ENCODE measurements at places on chromosomes 7 and 10.
A peak's percentile ranks its signal among the peaks of the same experiment; 100 is the strongest.

DNA sequence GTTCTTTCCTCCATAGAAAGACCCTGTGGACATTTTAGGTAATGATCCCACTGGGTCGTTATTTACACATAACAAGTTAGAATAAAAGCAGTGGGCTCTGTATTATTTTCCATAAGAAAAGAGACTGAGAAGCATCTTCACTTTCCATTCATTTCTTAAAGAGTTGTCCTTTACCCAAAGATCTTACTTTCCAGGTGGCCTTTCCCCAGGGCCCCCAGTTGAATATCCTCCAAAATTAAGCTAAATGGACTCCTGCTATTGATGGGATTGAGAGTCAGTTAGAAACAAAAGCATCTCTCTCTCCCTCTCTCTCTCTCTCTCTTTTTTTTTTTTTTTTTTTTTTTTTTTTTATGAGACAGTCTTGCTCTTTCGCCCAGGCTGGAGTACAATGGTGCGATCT is 224.8 kb downstream of the KIAA1217 start:
- no peak for DNase-seq

GRCh38 chr10:93152136-93152535 is 78.4 kb downstream of the CYP26A1 start:
- peak; percentile 84 for DNase-seq

GRCh38 chr7:67346876-67347275 is 350.2 kb downstream of the TYW1 start:
- DNase-seq = no peak

GRCh38 chr10:31961277-31962074 is 32.8 kb upstream of the ARHGAP12 start:
- peak; percentile 72 for DNase-seq

GRCh38 chr7:46603296-46603752 is 682.3 kb upstream of the IGFBP3 start:
- DNase-seq = no peak

DNA sequence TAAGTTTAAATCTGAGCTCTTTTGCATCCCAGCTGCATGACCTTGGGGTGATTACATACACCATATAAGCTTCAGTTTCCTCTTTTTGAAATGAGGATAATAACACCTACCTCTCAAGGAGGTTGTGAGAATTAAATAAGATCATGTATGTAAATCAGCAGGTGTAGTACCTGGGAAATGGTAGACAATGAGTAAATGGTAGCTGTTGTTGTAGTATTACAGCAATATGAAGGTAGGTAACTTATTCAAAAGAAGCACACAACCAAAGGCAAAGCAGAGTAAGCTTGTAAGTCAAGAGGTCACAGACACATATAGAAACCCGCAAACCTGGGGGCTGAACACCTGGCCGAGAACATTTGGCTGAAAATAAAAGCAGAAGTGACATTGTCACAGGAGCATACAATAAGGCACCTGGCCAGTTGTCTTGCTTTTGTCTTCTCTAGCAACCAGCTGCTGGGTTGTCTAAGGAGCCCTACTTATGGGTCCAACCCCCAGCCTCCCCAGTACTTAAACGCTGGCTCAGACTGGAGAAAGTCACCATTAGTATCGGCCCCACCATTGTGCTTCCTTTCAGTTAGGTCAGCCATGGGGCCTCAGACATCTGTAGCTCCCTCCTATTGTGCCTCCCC is 203.6 kb upstream of the MKLN1 start:
- DNase-seq = no peak

DNA sequence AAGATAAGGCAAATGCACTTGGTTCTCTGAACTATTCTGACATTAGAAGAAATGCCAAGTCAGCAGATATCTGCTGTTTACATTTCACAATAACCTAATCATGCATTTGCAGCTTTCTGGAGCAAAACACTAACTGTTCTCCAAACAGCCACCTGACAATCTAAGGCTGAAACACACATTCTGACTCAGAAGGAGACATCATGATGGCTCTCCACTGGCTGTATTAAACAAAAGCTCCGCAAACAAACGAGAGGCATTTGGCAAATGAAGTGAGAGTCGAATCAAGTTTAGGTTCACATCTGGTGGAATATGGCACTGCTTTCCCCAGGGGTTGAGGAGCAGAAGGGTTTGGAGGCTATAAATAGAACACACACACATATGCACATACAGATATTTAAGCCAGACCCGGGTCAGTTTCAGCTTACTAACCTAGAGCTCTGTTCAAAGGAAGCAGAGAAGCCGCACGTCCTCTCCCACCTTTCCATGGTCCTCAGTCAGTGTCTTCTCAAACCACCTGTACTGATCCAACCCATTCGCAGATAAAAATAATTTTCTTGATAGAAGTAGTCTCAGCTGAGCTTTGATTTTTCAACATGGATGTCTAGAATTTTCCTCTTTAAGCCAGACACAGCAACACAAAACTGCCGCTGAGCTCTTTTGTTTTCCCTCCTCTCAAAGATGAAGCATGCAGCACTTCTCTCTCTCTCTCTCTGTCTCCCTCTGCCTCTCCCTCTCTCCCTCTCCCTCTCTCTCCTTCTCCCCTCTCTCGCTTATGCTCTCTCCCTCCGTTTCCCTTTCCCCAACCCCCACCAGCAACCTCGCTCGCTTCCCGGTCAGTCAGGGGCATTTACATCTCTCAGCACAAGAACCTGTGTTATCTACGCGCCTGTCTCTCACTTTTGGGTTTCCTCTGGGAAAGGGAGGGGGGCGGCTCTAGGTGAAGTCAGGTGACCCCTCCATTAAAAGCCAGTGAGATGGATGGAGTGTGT is 682.8 kb downstream of the MAGI2 start:
- peak; percentile 23 for DNase-seq

- DNase-seq = peak; percentile 66
These were observed 63.4 kb upstream of the DNAJB6 start for GRCh38 chr7:157273208-157274093.

DNA sequence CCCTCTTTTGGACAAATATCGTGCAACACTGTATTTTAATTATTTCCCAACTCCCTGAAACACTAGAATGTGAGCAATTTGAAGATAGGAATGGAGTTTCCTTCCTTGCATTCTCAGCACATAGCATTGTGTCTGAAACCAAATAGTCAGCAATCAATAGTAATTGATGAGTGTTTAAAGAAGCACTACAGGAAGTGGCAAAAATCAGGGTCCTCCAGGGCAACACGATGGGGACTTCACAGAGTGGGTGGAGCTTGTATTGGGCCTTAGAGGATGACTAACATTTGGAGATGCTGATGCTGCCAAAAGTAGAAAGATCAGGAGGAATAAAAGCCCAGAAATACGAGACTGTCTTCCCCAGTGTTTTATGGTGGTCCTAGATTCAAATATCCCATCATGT is 94.9 kb downstream of the NPSR1 start:
- DNase-seq = no peak

- peak; percentile 91 for DNase-seq
These were observed 678.2 kb downstream of the GRM8 start for GRCh38 chr7:126574276-126575250.

- DNase-seq = no peak
These were observed 930.6 kb upstream of the ZNF722 start for GRCh38 chr7:63067897-63068585.

- no peak for DNase-seq
These were observed 1040.0 kb downstream of the SORCS3 start for GRCh38 chr10:105681051-105681450.

DNA sequence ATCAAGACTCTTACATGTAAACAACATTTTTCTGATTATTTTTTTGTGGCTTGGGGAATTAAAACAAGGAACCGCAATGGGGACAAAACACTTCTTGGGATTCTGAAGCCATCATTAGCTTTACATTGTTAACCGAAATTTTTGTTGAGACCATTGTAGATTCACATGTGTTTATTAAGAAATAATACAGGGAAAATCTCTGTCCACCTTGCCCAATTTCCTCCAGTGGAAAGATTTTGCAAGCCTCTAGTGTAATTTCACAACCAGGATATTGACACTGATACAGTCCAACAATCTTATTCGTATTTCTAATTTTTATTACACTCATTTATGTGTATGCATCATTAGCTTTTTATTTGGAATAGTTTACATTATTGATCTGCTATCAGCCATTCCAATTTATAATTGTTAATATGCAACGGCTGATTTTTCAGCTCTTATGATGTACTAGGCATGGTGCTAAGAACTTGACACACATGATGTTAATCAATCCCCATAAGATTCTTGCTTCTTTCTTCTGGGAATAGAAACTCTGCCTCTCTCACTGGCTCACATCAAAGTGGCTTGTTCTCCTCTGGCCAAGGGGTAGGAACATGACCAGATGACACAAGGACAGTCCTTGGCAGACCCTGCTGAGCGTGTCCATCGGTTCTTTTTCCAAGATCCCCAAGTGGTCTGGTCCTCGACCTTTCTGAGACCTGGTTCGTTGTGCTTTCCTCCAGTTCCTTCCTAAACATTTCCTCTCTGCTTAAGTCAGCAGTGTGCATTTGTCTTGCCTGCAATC is 137.6 kb downstream of the ADAM12 start:
- no peak for DNase-seq

DNA sequence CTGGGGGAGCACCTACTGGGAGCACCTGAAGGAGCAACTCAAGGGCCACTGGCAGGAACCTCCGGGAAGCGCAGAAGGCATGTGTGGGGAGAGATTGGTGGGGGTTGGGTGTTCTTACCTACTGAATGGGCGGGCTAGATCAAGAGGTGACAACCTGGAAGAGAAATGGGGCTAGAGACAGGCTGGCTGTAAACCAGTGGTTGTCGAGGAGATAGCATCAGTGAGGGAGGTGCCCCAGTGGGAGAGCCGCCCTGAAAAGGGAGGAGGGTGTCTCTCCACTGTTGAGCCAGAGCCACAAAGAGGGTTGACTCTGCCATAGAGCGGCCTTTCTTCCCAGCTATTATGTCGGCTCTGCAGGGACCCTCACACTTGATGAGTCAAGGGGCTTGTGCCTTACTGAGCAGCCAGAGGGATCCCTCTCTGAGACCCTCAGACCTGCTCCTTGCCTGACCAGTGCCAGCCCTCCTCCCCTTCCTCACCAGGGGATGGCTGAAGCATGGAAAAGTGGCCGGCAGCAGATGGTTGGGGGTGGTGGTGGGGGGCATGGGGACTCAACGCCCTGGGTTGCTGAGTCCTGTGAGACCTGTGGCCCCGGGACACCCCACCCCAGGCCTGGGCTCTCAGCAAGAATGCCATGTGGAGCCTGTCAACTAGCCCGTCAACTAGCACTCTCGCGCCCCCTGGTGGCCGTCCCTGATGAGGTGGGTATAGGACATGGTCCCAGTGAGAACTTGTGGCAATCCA is 36.4 kb upstream of the PURB start:
- DNase-seq = peak; percentile 69

- no peak for DNase-seq
These were observed 6.4 kb upstream of the JAZF1 start for GRCh38 chr7:28187012-28187411.

DNA sequence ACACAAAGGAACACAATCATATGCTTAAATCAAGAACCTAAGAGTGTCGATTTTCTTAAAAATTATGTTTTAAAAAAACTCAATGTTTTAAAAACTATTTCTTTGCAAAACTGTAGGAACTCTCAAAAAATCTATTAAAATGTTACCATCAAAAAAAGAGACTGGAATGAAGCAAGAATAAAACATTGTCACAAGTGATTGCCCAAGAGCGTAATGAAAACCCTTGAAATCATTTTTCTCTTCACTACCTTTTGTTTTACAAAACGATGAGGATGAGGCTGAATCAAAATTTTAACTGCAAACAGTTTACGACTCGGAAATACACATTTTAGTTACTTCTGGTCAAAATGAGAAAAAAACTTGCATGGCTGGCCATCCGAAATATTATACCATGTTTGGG is 855 bp downstream of the YME1L1 start:
- DNase-seq = no peak

GRCh38 chr10:30996481-30997005 is 35.1 kb downstream of the ZNF438 start:
- no peak for DNase-seq

- DNase-seq = no peak
These were observed 14.6 kb downstream of the ADRB1 start for GRCh38 chr10:114058297-114058696.

DNA sequence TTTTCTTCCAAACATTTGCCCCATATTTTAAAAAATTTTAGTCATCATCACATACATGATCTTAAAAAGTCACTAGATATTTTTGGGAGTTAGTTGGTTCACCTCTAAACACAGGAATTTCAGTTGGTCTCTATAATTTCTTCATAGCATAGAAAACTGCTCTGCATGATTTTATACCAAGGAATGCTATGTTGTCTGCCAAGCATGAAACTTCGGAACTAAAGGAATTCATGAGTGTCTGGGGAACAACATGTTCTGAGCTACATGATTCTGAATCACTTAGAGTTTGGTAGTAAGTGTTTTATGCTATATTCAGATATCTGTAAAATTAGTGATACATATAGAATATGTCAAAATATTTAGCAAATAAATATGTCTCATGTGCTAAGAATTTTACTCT is 957.8 kb downstream of the GATA3 start:
- peak; percentile 51 for DNase-seq

DNA sequence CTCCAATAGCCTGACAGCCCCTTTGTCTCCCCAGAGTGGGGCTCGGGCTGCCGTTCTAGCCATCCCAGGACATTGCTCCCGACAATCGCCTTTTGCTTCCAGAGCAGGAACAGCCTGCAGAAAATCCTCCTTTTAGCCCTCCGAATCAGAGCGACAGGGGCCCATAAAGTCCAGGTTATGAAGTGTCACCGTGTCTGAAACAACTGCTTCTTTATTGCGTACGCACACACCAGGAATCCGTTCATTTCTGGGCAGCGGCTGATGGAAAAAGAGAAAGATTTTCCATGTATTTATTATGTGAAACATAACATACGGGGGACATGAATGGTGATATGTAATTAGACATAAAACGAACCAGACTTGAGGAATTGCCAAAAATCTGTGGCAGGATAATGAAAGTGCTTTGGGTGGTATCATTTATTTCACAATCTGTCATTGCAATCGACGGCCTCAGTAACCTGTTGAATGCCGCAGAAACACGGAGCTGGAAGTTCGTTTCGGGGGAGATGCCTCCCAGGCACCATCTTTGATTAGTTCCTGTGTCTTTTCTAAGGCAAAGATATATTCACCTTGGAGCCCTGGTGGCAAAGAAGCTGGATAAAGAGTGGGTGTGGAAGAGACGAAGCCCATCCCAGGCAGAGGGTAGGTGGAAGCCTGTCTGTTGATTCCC is 48.1 kb downstream of the FAM241B start:
- DNase-seq = no peak

DNA sequence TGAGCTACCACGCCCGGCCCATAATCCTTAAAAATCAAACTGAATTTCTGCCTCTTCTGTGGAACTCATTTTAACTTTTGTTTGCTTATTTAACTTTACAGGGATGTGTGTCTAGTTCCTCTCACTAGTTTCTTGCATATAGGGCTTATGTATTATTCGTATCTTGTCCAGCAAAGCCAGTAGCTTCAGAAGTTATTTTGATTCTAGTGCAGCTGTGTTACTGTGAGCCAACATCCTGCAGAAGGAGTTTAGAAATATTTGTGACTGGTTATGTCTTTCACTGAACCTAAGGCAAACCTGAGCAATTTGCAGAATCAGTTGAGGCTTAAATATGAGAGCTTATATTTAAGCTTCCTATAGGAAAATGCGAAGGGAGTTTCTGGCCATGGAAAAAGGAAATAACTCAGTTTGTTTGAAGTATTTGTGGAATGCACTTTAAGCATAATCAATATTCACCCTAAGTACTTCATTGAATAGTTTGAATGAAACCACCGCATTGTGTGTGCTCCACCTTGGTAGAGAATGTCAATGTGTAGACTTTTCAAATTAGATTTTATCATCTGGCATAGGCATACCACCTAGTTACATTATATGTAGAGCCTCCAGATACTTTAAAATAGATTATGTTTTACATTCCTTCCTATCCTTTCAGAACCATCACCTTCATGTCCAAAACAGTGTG is 90.8 kb downstream of the MCU start:
- DNase-seq = no peak

- DNase-seq = peak; percentile 6
These were observed 28.3 kb downstream of the TBATA start for GRCh38 chr10:70756700-70757360.
